EL (cell line): ENCODE measurements at places on chromosomes 2 and 18.

GRCh38 chr2:45823723-45824206, 172.3 kb downstream of the PRKCE start:
- DNase-seq, result no peak

- peak; percentile 62 for DNase-seq
Measured at GRCh38 chr2:39851651-39852110, 72.6 kb upstream of the THUMPD2 start.

GRCh38 chr2:1708476-1709334, 35.6 kb downstream of the PXDN start:
- DNase-seq, result no peak

GRCh38 chr18:12245793-12246135, 8.4 kb upstream of the CIDEA start:
- DNase-seq, result no peak
